ENCODE measurements at places on chromosomes 16 and 17.

- no peak for DNase-seq
These were observed 79.0 kb upstream of the CDH11 start for GRCh38 chr16:65200857-65201256.

DNA sequence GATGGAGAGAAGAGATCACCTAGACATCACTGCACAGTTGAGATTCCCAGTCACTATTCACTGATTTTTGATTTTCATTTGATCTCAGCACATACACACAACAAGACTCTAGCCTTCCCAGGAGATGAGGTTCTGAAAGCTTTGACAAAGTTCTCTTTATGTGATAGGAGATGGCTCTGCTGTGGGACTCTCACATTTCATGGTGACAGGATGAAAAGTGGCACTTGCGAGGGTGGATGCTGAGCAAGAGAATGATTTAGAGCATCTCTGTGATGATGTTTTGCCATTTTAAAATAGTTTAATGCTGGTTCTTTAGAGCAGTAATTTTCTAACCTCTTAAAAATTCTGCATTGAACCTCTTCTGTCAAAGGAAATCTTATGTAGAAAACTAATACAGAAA, 113.3 kb upstream of the CA10 start:
- DNase-seq: no peak

DNA sequence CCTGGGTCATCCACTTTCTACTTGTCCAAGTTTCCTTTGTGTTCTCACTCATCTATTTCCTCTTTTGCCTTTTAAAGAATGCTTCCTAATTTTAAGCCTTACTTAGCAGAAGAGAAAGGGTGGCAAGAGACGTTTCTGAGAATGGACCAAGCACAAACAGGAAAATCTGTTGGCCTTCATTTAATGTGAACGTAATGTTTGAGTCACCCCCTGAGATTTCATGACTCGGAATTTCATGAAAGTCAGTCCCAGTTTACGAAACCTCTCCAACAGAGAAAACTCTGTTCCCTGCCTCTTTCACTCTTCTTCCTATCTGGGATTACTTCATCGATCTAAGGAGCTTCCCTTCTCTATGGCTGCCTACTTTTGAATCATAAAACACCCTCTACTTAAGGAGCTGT, at the start of gene CD300E:
Gene CD300E (minus strand): TSS at position 46 of the 401 bp plus-strand sequence. CDS start 117 bp downstream, outside the sequence.
- DNase-seq: no peak

- no peak for DNase-seq
These were observed 4.8 kb downstream of the GSG1L2 start for GRCh38 chr17:9817086-9817485.

- no peak for DNase-seq
These were observed 55.4 kb upstream of the DNAJA2 start for GRCh38 chr16:47028767-47029377.

DNA sequence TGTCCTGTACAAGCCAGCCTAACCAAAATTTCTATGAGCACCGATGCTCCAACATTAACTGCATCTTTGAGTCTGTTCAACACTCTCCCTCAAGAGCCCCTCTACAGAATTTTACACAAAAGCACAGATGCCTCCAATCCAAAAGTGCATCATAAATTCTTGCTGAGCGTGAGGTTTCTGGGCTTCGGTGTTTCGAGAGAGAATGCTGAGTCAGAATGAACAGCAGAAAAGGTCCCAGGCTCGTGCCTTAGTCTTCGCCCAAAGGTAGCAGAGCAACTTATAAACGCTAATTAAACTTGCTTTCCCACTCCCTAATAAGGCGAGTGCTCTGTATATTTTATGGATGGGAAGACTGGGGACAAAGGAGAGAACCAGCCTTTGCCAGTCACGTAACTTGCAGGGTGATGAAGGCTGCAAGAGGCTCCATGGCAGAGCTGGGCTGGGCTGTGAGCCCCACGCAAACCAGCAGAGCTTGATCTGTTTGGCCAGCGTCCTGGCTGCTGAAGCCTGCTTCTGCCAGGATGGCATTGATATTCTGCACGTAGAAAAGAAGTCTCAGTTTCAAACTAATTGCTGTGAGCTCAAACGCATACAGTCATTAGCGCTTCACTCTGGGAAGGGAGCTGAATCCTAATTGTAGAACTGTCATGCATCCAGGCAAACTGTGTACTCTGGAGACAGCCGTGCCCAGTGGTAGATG, 138.5 kb downstream of the DNAH9 start:
- DNase-seq: no peak

- no peak for DNase-seq
These were observed 43.5 kb downstream of the MAP1LC3B start for GRCh38 chr16:87435372-87436224.

DNA sequence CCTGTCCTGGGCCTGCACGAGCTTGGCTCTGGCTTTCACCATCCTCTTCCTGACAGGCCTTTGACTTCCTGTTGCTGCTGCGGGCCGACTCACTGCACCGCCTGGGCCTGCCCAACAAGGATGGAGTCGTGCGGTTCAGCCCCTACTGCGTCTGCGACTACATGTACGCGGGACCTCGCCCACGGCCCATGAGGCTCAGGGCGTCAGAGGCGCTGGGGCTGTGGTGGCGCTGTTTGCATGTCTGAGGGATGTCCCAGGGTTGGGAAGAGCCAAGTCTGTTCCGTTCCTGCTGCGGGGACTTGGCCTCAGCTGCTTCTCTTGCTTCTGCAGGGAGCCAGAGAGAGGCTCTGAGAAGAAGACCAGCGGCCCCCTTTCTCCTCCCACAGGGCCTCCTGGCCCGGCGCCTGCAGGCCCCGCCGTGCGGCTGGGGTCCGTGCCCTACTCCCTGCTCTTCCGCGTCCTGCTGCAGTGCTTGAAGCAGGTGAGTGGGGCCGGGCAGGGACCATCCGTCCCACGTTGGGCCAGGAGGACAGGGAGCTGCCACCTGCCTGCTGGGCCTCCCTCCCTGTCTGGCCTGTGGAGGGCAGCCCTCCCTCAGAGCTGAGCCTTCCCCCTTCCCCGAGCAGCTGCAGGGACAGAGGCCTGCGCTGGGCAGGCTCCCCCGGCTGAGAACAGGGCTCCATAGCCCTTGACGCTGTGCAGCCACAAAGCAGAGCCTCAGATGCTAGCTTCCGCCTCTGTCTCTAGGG, 23.8 kb downstream of the TSC2 start:
- DNase-seq: no peak

DNA sequence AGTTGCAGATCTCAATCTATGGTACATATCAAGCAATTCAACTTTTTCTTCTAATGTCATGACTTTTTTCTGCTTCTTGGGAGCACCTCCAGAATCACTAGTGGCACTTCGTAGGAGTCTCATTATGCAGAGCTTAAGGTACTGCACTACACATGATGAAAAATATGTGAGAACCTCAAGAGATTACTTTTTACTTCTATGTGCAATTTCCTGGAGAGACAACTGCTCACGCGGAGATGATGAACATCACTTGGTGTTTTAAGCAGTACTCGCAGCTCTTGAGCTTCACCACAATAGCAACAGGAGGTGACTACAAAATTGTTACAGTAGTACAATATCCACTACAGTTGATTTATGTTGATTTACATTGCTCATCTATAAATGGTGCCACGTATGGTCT, 79.7 kb downstream of the MRTFB start:
- DNase-seq: no peak

DNA sequence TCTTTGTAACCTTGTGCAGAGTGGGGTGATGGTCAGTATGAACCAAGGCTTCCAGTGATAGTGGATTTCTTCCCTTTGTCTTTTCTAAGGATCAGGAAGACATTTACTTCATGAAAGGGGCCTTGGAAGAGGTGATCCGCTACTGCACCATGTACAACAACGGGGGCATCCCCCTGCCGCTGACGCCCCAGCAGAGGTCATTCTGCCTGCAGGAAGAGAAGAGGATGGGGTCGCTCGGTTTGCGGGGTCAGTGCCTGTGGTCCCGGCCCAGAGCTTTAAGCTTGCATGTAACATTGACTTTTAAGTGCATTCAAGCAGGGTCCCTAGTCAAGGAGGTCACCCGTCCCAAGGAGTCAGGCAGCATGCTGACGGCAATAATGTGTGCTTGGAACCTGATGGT, 56.0 kb downstream of the MEAK7 start:
- DNase-seq: no peak

DNA sequence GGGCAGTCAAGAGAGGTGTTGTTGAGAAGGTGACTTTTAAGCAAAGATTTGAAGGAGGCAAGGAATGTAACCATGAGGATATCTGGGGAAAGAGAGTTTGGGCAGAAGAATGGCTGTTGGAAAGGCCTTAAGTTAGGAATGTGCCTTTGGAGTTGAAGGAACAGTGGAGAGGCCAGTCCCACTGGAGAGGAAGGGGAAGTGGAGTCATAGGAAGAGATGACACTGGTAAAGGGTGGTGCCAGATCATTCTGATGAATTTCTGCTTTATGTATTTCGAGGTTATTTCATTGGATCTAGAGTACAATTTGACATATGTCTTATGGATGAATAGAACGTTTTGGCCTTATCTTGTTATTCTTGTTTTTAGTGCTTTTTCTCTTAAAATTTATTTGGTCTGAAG, 93.5 kb downstream of the WWP2 start:
- DNase-seq: no peak

DNA sequence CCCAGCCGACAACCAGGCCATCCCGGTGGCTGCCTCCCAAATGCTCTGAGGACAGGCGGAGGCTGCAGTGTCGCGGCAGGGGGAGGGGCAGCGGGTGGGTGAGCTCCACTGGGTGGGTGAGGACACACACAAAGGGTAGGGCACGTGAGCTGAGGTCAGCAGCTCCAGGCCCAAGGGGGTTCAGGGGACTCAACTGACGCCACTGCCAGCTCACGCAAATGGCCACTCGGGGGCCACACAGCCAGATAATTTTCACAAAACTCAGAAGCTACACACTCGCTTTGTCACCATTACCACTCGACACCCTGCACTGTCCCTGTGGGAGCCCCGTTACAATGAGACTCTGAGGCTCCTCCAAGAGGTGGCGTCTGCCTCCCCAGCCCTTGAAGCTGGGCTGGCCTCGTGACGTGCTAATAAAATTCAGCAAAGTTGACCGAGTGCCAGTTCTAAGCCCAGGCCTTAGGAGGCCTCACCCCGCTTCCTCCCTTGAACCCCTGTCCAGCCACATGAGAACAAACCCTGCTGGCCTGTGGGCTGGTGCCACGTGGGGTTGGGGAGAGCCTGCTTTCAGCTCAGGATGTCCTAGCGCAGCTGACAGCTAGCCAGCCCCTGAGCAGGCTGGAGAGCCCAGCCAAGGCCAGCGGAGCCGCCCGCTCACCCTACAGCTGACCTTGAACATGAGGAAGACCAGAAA, 56.9 kb downstream of the RMI2 start:
- peak; percentile 62 for DNase-seq

- DNase-seq: no peak
These were observed 137.6 kb upstream of the RCVRN start for GRCh38 chr17:10042589-10043244.

DNA sequence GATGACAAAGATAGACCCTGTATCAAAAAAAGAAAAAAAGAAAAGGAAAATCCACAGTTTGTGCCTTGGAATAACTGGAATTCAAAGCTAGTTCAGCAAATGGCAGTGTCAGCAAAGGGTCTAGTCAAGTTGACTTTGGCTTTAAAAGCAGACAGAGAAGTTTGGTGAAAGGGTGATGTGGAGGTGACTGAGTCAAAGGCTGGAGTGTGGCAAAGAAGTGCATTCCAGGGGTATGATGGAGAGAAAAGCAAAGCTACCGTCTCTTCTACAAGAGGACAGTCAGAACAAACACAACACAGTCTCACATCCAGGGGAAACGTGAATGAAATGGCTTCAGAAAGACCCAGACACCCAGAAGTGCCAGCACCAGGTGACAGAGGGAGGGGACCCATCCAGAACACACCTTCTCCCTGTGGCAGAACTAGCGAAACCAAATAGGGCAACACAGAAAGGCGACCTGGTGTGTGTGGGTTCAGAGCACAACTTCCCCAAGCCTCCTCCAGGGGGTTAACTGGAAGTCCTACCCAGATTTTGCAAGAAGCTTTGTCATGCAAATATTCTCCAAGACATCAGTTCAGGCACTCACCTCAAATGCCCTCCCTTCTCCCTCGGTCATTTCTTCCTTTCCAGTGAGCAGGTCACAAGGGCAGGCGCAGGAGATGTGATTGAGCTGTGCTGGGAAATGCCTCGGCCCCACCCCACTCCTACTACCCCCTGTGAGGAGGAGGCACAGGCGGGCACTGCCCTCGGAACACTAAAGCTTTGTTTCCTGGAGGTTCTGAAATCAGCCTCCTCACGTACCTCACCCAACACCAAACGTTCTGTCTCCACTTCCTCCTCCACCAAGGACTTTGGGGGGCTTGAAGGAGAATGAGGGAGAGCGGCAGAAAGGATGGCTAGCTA, 481.9 kb downstream of the SOX9 start:
- no peak for DNase-seq

DNA sequence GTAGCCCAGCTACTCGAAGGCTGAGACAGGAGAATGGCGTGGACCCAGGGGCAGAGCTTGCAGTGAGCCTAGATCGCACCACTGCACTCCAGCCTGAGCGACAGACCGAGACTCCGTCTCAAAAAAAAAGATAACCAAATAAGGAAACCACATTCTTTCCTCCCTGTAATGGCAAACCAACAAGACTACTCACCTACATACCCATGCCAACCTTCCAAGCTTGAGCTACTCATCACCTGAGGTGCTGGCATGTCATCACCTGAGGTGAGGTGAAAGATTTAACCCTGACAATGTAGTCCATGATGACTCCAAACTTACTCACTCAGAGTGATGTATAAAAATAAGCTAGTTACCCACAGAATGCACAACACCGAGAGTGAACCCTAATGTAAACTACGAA, 85.2 kb downstream of the SMG6 start:
- DNase-seq: no peak

DNA sequence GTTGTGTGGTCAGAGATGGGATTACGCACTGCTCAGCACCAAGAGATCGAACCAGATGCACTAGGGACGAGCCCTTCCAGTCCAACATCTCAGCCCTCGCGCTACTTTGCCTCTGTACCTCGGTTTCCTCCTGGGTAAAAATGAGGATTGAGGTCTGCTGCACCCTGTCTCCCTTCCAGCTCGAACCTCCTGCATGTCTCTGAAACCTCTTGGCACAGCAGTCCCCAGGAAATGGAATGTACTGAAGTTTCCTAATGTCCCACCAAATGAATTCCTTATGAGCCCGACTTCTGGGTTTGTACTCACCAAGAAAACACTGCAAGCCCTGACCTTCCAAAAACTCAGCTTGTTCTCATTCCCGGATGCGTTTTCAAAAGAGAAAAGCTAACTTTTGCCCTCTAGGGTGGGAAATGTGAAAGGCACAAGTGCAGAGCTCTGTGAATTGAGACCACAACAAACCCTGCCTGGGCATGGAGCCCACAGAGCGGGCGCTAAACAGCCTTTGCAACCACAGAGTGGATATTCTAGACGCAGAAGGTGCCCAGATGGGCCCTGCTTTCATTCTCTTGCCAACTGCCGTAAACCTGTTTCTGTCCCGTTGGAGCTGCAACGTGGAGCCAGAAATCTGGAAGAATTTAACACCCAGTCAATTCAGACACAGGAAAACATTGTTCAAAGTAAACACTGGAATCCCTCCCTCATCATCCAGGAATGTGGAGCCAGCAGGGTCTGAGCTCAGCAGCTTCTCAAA, 10.3 kb downstream of the CDRT4 start:
- DNase-seq: peak; percentile 85

- DNase-seq: no peak
These were observed 43.9 kb downstream of the TRARG1 start for GRCh38 chr17:1323336-1323735.
